ENCODE measurements at places on chromosomes 2 and 18. TPM values are rescaled to one million over a fixed set of nuclear protein-coding genes. Genes with fewer than 3 reads are reported as not detected.

Gene CXCR1
- total RNA-seq, result 0.69 TPM

Gene VWC2L
- total RNA-seq, result not detected

DNA sequence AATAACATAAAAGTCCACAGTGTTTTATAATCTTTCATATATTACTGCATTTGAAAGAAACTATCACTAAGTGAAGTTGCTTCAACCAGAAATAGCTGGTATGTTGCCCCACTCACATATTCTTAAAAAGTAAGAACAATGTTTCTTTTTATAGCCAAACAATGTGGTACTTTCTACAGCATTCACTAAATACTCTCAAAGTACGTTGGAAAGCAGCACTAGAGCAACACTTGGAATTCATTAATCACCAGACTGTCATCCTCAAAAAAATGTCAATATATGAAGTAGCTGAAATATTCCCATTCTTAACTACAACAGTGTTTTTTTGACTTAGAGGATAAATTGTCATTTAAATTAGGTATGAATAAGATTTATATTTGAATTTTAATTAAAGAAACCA is 32.8 kb downstream of the COBLL1 start:
- no peak for DNase-seq

Gene SERPINB4
- not detected for total RNA-seq
